ENCODE measurements at places on chromosomes 11 and 22. TPM values are rescaled to one million over a fixed set of nuclear protein-coding genes. Genes with fewer than 3 reads are reported as not detected.

GRCh38 chr22:27201741-27202140 lies 544.4 kb downstream of the MIAT start:
- no peak for DNase-seq

DNA sequence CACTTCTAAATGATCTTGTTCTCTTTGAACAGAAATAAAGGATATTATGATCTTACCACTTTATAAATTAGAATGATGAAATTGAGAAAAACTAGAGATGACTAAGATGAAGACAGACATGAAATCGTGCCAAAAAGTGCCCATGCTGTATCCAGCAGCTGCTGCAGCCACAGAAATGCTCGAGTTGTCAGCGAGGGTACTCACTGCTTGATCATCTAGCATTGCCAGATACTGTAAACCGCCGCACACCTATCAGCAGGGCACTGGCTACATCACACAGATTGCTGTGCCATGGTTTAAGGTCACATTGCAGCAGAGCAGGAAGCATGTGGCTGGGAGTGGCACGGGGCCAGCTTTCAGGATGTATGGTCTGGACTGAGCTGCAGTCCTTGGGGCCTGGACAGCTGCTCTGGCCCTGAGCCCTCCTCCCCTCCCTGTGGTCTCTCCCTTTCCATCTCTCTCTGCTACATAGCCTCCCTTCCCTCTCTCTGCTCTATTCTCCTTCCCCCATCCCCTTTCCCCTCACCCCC lies 51.0 kb upstream of the SEPTIN5 start:
- DNase-seq: peak; percentile 77

GRCh38 chr11:76030286-76030685 lies 176.0 kb downstream of the WNT11 start:
- peak; percentile 38 for DNase-seq

DNA sequence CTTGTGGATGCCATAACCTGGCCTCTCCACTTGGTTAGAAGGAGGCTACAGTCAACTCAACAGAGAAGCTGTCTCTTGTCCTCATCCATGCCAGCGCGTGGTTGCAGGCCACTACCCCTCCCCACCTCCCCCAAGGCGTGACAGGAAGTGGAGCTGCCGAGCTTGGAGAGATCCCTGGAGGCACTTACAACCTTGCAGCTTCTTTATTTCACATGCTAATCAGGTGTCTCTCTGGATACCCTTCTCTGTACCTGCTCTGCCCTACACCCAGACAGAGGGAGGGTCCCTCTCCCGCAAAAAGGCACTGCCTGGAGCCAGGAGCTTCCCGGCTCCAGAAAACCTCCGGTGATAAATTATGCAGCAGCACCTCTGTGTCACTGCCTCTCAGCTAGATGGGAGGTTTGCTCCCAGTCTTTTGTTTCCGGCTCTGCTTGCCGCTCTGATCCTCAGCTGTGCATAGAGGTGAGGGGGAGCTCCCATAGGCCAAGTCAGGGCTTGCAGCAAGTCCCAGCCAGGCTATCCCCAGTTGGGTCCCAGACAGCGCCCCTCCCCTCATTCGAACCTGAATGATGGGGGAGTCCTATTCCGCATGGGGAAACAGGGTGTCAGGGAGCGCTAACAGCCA lies 5.7 kb downstream of the LRP4 start:
- DNase-seq: peak; percentile 27

GRCh38 chr11:821512-822371 lies 3.0 kb downstream of the PNPLA2 start:
- peak; percentile 60 for DNase-seq

DNA sequence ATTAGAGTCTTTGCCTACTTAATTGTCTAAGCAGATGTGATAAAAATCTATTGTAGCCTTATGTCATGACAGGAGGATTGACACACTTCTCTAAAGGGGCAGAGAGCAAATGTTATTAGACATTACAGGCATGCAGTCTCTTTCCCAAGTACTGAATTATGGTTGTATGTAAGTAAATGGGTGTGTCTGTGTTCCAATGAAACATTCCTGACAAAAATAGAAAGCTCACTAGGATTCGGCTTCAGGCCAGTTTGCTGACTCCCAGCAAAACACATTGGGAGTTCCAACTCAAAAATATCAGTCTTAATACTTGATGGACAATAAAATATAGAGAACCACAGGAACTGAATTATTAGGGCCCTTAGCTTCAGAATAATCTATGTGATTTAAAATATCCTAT lies 1480.4 kb downstream of the FAM181B start:
- DNase-seq: no peak

DNA sequence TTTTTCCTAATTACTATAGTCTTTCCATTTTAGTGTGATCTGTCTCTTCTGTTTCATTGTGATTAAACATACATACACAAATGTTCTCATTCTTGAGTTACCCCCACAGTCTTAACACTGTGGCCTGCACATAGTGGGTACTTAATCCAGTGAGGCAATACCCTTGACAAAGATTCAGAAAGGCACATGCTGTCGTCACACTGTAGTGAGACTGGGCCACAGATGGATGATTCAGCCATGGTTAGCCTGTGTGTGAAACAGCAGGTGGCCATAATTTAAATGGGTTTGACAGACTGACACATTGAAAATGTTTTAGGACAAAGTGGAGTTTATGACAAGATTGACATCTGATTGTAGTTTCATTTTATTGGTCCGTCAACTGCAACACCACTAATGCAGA lies 313.1 kb downstream of the C11orf87 start:
- no peak for DNase-seq

DNA sequence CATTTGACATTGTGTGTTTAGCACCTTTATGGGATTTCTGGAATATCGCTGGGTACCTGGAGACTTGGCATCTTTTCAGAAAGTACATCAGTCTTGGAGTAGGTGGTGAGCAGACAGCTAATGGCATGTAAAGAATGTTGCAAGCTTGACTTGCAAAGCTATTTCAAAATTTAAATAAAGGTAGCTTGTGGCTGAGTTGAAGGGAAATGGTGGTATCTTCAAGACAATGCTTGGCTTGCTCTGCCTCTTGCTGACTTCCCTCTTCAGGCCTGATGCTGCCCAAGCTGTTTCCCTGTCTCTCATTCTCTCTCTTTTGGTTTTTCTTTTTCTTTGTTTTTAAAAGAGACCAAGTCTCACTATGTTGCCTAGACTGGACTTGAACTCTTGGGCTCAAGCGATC lies 13.2 kb downstream of the ZNRF3 start:
- no peak for DNase-seq

DNA sequence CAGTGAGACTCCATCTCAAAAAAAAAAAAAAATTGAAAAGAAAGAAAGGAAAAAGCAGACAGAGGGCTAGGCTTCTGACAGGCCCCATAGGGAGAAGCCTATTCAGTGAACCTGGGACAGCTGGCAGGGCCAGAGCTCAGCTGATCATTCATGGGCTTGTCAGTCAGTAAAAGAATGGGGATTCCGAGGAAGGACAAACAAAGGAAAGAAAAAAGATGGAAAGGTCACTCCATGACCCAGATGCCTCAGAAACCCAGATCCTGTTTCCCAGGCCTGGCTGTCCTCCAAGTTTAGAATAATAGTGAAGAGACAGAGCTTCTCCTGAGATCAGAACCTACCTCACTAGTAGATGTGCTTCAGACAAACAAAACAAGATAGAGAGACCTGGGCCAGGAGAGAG lies 34.3 kb upstream of the ASPHD2 start:
- no peak for DNase-seq

- DNase-seq: peak; percentile 19
Measured at GRCh38 chr11:1652771-1653540, 23.4 kb downstream of the KRTAP5-5 start.

DNA sequence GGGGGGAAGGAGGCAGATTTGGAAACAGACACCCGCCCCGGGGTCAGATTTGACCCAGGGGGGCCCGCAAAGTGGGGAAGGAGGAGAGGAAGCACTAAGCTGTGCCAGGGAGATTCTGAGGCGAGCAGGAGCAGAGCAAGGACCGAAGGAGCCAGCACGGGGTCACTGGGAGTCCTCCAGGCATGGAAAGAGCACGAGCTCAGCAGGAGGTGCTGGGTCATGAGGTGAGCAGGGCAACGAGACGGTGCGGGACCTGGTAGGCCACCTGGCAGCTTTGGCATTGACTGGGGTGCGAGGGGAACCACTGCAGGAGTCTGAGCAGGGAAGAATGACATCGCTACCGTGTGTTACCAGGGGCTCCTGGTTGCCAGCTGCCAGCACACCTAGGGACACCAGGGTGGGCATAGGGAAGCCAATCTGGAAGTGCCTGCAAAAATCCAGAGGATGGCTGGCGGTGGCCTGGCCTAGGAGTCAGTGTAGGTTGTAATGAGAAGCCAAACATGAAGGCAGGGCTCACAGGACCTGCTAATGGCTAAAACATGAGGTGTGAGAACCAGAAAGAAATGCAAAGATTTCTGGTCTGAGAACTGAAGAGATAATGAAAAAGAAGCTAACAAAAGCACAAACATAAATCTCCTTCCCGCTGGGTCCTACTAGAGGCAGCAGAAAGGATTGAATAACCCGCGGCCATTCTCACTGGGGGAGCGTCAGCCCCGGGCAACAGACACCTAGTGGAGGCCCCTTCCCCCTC lies 63.5 kb downstream of the MICAL3 start:
- no peak for DNase-seq

DNA sequence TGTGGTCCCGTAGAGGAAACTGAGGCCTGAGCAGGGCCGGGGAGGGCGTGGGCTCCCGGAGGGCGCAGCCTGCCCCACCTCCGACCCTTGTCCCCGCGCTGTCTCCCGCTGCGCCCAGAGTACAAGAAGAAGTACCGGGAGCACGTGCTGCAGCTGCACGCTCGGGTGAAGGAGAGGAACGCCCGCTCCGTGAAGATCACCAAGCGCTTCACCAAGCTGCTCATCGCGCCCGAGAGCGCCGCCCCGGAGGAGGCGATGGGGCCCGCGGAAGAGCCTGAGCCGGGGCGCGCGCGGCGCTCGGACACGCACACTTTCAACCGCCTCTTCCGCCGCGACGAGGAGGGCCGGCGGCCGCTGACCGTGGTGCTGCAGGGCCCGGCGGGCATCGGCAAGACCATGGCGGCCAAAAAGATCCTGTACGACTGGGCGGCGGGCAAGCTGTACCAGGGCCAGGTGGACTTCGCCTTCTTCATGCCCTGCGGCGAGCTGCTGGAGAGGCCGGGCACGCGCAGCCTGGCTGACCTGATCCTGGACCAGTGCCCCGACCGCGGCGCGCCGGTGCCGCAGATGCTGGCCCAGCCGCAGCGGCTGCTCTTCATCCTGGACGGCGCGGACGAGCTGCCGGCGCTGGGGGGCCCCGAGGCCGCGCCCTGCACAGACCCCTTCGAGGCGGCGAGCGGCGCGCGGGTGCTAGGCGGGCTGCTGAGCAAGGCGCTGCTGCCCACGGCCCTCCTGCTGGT lies 1.9 kb downstream of the NLRP6 start:
- DNase-seq: no peak

DNA sequence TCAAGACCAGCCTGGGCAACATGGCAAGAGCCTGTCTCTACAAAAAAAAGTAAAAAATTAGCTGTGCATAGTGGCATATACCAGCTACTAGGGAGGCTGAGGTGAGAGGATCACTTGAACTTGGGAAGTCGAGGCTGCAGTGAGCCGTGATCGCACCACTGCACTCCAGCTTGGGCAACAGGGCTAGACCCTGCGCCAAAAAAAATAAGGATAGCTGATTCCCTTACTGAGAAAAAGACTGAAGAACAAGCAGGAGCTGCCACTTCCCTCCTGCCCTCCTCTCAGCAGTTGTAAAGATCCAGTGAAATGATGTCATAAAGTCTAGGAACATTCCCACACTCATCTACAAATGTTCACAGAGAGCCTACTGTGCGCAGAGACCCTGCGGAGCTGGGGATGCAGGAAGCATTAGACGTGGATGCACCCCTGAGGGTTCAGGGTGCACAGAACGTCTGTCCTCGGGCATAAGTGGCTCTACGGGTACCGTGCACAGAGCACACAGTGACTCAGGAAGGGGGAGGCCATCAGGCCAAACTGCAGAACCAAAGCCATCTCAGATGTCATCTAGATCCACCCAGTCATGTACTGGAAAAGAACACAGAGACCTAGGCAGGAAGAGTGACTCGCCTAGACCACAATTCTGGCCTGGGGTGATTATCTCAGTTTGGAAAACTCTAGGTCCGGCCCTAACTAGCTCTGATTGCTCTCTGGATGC lies 11.7 kb downstream of the SEC14L2 start:
- peak; percentile 43 for DNase-seq

DNA sequence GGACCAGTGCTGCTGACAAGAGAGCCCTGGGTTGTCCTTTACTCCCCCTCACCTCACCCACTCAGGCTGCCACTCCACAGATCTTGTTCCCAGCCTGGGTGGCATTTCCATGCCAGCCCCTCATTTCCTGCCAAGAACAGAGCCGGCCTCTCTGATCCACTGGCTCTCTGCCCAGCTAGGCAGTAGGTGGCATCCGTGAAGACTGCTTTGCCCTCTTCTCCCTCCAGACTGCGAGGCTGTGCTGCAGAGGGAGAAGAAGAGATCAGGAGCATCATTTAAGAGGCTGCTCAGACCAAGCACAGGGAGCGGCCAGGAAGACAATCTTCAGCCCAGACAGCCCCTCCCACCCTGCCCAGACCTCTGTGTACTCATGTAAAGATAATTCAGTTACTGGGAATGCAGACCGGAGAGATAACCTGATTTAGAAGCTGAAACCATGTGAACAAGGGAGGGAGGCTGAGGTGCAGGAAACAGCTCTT lies 126.9 kb upstream of the NCAM1 start:
- peak; percentile 14 for DNase-seq

DNA sequence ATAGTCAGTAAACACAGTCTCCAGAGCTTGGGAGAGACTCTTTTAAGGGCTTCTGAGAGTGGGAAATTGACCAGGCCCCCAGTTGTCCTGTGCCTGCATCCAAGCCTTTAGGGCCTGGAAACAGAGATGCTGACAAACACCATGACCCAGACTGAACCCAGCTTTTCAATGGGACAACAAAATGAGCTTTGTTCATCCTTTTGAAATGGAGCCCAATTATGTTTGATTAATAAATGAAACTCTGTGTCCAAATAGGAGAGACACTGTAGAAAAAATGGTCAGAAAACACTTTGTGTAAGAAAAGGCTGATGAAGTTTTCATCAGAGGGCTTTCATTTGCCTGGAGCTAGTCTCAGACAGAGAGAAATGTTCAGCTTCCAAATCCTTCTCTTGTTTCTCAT lies 146.0 kb downstream of the RRAS2 start:
- DNase-seq: no peak

DNA sequence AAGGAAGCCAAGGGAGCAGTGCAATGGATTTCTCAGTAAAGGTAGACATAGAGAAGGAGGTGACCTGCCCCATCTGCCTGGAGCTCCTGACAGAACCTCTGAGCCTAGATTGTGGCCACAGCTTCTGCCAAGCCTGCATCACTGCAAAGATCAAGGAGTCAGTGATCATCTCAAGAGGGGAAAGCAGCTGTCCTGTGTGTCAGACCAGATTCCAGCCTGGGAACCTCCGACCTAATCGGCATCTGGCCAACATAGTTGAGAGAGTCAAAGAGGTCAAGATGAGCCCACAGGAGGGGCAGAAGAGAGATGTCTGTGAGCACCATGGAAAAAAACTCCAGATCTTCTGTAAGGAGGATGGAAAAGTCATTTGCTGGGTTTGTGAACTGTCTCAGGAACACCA lies 6.6 kb downstream of the TRIM22 start:
- DNase-seq: no peak

- no peak for DNase-seq
Measured at GRCh38 chr11:118961591-118961990, 5.5 kb downstream of the UPK2 start.

- no peak for DNase-seq
Measured at GRCh38 chr11:11348303-11348702, 4.7 kb downstream of the CSNK2A3 start.

Gene CSF2RB
- 0.02 TPM for total RNA-seq

Gene CASP1
- total RNA-seq: 3.1 TPM

Gene ZNF214
- 2.3 TPM for total RNA-seq

Gene SAA2
- total RNA-seq: 4.9 TPM

Gene LRRC74B
- total RNA-seq: not detected

Gene CHEK2
- total RNA-seq: 27.3 TPM

Gene FAM118B
- 34.5 TPM for total RNA-seq
